ENCODE measurements at places on chromosomes 6 and 20.

- DNase-seq = no peak
These were observed 243.0 kb downstream of the BMP2 start for GRCh38 chr20:7010527-7010926.

GRCh38 chr20:2816030-2816582, at the start of gene TMEM239:
Gene TMEM239, plus strand, starts transcription at chr20:2816364. Its CDS starts 191 bp downstream, at chr20:2816555.
- no peak for DNase-seq

DNA sequence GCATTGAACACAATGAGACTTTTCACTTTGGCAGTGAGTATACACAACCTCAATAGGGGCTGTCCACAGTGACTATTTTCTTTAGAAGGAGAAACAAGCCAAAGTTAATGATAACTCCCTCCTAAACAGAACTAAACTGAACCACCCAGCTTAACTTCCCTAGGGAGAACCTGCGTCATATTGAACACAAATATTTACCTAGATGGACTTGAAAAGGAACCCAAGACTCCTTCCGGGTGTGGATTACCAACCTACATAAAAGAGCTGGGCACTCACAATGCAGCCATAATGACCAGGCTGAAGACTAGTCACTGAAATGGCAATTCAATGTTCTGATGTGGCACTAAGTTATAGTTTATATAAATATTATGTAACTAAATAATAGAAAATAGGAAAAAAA, 160.6 kb downstream of the IBTK start:
- DNase-seq = no peak

- no peak for DNase-seq
These were observed 257.3 kb downstream of the ATXN1 start for GRCh38 chr6:16503970-16504415.

DNA sequence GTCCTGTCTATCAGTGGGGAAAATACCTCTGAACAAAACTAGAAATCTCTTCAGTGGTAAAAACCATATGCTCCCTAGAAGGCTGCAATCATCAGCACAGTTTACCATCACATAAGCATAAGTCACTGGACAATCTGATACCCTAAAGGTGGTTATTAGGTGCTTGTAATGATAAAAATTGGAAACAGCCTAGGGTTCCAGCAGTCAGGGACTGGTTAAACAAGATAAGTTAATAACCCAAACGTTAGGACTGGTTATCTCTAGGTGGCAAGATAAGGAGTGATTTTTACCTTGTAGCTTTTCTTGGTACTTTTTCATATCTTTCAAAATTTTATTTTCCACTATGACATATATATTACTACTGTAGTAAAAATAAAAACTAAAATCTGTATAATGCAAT, 11.0 kb downstream of the ECI2 start:
- DNase-seq = no peak

DNA sequence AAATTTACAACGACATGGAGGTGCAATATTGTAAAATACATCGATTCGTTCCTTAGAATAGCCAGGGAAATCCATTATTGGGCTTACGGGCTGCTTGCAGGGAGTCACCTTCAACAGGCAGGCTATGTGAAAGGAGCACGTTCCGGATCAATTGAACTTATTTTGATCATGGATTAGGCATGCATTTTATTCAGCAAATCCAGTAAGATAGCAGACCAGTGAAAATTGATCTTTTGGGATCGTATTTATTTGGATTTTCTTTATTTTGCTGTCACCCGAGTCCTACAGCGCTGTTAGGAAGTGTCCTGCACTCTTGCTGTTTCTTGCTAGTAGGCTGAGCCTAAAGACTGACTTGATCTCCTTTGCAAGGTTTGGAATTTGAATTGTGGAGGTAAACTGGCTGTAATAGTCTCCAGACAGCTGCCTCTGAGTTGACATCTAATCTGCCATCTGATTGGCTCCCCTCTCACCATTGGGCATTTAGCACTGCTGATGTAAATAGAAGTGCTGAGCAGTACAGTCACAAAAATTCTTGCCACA, 3.0 kb downstream of the ARID1B start:
- DNase-seq = peak; percentile 91

DNA sequence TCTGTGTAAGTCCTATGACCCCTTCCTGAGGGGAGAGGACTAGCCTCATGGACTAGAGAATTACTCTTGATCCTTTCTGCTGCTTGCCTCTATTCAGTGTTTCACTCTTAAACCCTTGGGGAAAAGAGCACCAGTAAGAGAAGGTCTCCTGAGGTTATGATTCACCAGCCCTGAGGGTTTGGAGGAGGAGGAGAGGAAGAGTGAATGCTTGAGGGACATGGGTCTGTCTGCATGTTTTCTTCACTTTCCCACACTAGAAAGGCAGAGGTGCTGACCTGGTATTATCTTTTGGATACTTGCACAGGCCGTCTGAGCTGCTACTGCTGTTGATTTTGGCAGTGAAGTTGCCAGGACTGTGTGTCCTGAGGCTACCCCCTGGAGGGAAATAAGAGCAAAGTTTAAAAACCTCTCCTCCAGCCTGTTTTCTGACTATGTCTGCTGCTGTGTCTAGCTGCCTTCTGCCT, 78.3 kb downstream of the CD109 start:
- DNase-seq = no peak

DNA sequence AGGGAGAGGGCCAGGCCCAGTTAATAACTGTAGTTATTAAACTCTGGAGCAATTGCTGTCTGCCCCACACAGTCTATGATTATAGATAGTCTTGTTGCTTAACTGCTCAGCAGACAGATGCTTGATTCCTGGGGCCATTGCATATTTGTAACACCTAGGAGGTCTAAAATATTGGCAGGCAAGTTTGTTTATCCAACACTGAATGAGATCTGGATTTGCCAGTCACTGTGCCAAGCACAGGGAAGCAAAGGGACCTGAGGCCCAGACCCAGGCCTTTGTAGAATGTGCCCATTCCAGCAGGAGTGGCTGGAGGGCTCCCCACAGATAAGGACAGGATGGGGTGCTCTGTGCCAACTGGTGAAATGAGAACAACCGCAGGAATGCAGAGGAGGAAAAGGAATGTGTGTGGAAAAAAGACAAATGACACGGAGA, 17.6 kb upstream of the ENTPD6 start:
- no peak for DNase-seq

DNA sequence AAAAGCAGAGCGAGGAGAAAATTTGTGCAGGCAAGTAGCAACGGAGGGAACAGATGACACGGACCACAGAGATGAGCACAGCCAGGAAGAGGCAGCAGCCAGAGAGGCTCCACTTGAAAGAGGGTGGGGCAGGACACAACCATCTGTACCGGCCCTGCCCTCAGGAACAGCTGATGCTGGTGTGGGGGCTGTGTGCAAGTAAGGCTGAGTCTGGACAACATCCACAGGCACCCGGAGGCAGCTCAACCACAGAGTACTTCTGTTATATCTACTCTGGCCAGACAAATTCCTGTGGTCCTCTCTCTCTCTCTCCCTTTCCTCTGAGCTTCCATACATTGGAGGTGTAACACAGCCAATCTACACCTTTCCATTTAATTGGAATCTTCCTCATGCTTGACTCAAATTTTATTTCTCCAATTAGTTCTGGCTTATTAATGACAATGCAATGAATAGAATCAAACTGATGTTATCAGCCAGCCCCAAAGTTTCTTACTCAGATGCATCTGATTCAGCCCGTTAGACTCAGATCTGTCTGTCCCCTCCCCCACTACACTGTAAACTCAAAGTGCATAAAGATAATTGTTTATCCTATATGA, 24.9 kb downstream of the KIF13A start:
- DNase-seq = peak; percentile 97

DNA sequence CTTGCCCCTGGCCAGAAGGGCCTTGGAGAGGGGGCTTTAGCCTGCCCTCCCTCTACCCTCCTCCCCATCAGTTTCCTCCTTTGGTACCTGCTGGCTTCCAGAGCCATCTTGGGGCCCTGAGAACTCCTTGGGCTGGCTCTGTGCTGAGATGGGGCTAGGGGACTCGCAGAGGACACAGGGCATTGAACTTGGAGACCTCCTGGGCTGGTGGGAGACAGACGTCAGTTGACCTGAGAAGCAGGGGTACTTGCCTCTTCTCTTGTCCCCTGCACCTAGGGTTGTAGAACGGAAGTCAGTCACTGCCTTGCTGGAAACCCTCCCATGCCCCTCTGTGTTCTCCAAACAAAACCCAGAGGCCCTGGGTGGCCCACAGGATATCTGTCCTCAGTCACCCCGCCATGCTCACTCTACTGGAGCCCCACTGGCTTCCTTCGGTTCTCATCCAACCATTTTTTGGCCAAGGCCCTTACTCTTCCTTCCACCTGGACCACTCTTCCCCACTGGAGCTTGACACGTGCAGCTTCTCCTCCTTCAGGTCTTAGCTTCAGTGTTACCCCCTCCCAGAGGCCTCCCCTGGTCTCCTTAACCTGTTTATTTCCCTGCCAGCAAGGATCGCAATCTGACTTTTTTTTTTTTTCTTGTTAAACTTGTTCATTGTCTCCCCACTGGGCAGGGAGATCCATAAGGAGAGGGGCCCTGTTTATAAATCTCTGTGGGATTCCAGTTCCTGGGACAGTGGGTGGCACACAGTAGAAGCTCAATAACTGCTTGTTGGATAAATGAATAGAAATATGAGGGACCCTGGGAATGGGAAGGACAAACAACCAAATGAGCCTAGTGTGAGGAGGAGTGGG, 971 bp downstream of the RBCK1 start:
- DNase-seq = no peak

DNA sequence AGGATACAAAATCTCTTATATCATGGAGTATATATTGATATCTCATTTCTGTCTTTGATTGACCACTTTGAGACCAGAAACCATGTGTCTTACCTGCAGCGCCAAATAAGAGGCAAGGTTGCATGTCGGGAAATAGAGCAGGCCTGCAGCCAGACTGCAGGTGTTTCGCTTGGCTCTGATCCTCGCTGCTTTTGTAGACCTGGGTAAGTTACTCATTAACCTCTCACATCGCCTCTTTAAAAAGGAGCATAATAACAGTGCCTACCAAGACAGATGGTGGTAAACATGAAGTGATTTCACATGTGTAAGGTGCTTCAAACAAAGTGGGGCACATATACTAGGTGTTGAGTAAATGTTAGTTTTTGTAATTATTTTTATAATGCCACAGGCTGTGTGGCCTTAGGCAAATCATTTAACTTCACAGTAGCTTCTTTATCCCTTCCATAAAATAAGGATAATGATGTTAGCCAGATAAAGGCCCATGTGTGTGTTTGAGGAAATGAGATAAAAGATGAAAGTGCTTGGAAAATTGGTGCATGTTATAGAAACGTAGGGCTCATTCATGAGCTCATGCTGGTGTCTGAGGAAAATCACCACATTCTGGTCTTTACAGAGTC, 248.8 kb upstream of the MAP3K7 start:
- no peak for DNase-seq

DNA sequence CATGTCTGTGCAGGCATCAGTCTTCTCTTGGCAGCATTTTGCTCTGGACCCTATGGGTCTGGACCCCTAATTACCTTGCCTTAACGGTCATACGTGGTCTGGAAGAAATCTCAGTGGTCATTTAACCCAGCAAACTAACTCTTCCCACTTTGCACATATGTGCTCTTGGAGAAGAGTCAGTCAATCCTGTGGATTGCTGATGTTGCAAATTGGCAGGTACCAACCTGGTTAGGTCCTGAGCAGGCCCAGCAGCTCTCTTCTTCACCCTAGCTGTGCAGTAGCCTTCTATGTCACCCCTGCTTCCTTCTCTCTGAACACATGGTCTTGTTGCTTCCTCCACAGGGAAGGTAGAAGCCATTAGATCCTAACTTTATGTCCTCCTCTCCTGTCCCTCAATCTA, 1.6 kb downstream of the CEP43 start:
- DNase-seq = no peak

GRCh38 chr6:128657181-128657580, 136.8 kb upstream of the PTPRK start:
- DNase-seq = no peak

DNA sequence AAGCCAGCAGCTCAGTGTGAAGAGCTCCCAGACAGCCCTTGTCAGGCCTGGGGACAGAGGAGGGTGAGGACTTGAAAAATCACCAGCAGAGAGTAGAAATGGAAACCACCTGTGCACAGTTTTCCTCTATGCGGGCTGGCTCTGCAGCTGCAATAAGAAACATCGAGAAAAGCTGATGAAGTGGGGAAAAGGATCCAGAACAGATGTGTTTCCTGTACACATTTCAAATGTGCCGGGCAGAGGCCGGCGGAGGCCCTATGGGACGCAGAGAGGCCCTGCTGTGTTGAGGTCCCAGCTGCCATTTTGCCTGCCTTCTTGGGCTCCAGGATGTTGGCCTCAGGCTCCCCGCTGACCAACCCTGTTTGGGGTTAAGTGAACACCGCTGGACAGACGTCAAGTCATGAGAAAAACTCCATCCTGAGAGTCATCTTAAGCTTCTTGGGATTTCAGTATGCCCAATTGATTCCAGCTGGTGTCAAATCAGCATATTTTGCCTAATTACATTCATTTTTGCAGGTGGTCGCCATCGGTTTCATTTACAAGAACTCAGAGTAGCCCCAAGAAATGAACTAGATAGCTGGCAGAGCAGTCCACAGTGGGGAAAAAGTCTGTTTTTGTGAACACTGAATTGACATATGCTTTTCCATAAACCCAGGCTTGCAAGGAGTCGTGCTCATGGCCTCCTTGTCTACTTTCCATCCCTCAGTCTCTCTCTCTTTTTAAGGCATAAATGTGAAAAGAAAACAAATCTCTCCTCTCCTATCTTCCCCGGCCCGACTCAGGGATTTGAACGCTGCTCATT, 150.4 kb upstream of the PHACTR3 start:
- DNase-seq = no peak

DNA sequence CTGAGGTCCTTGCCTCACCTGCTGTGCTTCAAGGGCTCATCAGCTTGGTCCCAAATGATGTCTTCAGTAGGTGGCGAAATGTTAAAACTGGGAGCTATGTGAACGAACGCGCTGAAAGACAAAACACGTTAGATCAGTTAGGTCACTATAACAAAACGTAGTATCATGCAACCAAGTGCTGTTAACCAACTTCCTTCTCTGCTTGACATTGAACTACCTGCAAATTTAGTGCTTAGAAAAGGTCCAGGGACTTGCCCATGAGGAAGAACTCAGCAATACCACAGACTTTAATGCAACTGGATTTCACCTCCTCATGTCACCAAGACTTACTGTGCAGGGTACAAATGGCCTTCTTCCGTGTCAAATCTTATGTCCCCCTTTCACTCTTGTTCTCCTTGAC, 24.8 kb downstream of the BACH2 start:
- no peak for DNase-seq

DNA sequence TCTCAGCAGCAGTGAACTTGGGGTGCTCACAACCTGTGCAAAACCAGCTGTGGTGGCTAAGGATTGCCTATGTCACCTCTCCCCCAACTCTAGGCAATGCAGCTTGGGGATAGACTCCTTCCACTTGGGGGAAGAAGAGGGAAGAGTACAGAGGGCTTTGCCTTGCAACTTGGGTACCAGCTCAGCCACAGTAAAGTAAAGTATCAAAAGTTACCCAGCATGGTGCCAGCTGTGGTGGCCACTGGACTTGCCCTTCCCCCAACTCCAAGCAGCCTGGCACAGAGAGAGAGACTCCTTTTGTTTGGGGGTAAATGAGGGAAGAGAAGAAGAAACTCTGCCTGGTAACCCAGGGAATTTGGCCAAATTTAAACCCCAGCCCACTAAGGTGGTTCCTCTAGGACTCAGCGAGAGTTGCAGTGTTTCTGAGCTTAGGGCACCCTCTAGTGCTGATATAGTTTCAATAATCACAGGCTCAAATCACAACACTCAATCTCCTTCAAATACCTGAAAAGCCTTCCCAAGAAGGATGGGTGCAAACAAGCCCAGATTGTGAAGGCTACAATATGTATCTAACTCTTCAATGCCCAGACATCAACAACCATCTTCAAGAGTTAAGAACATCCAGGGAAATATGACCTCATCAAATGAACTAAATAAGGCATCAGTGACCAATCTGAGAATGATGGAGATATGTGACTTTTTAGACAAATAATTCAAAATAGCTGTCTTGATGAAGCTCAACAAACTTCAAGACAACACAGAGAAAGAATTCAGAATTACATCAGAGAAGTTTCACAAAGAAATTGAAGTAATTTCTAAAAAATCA, 7.6 kb upstream of the DEFB129 start:
- DNase-seq = no peak

Data from umbilical cord (tissue), 2 donors.